Stimulated activated CD4-positive, alpha-beta T cell treated with anti-CD3 and anti-CD28 coated beads, Interleukin-12 subunit alpha, Interleukin-12 subunit beta, amount 100 ng/mL, for 4 hours (primary cell): ENCODE measurements at places on chromosomes 13 and 19.

DNA sequence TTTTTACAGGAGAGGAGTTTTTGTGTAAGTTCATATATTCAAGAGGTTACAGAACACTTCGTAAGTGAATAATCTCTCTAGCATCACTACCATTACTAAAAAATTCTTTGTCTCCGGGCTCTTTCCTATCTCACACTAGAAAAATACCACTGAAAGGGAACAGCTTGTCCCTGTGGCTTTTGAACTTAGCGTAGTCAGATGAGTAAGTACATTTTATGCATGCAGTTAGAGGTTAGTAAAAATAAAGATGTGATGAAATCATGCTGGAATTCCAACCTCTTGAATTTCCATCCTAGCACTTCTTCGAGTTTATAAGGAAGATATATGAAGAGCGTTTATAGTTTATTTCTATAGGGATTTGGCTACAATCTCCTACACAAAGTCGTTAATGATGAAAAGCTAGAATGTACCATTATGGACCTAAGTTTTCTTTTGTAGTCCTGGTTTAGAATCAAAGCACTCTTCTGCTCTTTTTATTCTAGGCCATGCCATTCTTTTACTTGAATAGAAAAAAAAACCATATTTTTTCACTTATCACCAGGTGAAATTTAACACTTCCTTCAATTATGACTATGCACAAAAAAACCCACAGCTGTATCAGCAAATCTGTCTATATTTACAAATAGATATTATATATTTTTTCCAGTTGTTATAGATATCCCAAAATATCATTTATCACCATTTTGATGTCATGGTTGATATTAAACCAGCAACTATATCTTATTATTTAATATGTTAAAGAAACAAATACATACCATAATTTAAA lies 139.9 kb upstream of the PCDH9 start:
- no peak for DNase-seq

DNA sequence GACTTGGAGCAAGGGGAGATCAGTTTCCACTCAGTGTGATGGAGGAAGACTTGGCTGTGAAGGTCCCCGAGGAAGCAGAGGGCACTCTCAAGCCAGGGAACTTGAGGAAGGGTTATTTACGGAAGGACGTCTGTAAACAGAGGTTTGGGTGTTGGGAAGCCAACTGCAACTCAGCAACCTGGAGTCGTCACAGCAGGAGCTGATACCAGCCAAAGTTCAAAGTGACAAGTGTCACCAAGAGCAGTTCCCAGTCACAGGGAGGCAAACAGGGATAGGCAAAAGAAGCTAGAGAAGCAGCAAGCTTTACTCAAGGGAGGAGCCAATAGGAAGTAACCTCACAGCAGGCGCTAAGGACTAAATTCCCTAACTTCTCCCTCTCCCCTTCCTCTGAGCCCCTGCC lies 205.5 kb downstream of the EFNB2 start:
- no peak for DNase-seq

GRCh38 chr13:84126671-84127171 lies 244.4 kb upstream of the SLITRK1 start:
- no peak for DNase-seq

DNA sequence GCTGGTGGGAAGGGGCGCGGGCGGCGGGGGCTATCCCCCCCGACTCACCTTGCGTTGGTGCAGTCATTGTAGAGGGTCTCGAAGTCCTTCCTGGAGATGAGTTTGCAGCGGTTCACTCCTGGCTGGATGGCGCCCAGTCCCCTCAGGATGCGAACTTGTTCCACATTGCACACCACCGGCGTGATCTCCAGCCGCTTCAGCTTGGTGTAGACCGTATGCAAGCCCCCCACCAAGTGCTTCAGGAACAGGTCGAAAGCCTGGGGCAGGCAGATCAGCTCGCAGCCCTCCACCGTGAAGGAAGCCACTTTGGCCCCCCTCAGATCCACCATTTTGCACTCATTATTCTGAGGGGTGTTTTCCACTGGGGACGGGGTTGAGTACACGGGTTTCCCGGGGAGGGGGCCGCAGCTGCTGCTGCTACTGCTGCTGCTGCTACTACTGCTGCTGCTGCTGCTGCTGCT lies 1.1 kb downstream of the DACH1 start:
- no peak for DNase-seq

DNA sequence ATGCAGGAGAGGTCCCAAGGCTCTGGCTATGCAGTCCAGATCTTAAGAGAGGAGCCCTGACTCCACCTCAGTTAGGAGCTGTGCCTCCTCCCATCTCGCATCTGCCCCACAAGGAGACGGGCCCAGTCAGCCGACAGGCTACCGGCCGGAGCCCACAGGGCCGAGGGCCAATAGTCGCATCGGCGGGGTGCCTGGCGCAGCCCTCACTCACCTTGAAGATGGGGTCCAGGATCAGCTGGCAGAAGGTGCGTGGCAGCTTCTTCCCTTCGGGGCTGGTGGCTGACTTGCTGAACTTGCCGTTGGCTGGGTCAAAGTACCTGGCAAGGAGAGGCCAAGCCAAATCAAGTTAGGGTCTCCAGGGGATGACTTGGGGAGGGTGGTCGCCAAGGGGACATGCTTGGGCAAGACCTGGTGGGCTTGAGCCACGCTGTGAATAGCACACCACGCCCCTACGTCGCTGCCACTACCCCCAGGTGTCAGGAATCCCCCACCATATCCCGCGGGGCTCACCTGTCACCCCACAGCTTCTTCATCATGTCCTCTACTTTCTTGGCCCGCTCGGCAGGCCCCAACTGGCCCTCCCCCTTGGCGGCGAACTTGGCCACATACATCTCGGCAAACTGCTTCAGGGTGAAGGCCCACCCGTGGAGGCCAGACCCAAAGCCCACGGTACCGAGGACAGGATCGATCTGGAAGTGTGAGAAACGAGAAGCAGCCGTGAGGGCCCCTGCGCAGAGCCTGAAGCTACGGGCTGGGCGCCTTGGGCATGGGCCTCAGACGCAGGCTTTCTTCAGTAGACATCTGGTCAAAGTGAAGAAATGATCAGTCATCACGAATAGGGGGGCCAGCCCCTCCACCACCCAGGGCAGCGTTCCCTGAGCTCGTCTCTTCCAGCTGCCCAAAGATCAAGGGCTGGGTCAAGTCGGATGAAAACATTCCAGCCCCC lies 3.3 kb downstream of the EEF2 start:
- no peak for DNase-seq

DNA sequence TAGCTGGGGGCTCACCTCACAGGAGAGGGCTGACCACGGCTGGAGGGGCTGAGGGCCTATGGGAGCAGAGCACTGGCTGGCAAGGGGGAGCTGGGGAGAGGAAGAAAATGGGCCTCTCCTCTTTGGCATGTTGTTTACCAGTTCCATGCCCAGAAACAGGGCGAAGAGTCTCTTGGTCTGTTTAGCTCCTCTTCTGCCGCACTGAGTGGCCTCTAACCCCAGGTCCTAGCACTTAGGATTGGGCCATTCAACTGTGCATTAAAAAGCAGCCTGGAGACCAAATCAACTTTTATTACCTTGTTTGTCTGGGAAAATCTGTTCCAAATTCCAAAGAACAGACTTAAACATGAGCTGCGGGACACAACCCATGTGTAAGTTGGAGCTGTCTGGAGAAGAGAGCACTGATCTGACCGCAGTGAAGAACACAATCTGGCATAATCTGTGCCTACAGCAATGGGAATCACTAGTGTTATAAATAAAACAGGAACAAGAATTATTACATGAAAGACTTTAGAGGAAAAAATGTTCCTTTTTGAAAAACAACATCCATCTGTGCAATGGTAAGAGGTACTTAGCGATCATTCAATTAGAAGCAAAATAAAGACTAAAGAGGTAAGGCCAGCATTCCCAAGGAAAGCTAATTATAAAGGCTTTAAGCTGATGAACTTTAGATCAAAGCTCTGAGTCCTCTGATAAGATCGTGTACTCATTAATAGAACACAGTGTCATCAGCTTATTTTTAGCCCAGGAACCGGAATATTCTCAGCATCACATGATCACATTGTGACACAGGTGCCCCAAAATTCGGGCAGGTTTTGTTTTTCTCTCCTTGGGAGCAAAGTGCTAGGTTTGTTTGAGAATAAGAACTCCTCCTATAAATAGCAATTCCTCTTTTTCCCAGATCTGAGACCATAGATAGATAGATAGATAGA lies 243.2 kb downstream of the COL4A1 start:
- no peak for DNase-seq

GRCh38 chr13:64248371-64249065 lies 2832.9 kb upstream of the PCDH20 start:
- no peak for DNase-seq

DNA sequence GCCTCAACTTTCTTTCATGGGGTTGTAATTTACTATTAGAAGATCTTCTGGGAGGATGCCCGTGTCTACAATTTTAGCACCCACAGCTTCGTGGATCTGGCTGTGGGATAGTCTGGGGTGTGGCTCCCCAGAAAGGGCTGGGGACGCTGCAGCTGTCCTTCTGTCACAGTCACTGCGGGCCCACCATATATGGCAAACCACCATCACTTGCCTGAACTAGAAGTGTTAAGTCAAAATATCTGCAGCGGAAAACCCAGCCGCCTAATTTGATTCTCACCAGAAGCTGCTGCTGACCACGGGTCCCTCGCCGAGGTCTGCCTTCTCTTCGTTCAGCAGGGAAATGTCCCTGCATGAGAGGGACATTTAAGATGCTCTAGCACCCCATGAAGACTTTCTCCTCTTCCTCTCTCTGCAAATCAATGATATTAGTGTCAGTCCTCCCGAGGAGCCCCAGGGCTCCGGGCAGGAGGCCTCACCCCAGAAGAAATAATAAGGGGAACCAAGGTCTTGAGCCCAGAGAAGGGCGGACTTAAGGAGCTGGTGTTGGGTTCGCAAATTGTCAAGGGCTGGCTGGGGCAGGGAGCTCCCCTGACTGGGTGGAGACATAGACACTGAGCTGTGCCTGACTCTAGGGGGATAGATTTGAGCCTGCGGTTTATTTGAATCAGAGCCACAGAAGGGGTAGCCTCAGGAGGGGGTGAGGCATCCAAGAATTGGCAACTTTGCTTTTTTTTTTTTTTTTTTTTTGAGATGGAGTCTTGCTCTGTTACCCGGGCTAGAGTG lies 3.0 kb upstream of the MATK start:
- DNase-seq, result no peak

DNA sequence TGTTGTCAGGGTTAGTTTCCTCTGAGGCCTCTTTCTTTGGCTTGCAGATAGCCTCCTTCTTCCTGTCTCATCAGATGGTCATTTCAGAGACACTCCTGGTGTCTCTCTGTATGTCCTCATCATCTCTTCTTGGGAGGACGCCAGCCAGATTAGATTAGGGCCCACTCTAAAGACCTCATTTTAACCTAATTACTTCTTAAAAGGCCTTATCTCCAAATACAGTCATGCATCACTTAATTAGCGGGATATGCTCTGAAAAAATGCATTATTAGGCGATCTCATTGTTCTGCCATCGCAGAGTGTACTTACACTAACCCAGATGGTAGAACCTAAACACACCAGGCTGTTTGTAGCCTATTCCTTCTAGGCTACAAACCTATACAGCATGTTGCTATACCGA lies 89.0 kb downstream of the CDK8 start:
- no peak for DNase-seq

GRCh38 chr19:42857544-42857867 lies 22.0 kb downstream of the PSG1 start:
- DNase-seq, result no peak

- DNase-seq, result no peak
Observed at GRCh38 chr19:1668486-1669270, 16.3 kb upstream of the TCF3 start.

GRCh38 chr13:40480012-40480914 lies 186.2 kb downstream of the FOXO1 start:
- DNase-seq, result no peak

DNA sequence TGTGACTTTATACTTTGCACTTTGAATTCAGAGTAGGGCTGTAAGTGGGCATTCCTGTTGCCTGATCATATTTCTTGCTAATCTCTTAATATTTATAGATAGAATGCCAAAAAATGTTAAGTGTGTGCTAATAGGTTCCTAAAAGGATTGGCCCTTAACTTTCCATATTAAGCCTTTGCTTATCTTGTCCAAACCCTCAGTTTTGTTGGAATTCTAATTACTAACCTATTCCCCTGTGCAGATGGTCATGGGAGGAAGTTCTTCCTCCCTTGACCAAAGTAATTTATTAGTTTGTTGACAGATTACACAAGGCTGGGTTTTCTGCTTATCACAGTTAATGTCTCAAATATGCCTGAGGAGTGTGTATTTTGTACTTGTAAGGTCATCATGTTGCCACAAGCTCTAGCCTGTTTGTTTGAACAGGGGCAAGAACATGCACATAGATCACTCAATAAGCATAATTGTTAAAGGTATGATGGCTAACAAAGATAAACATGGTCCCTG lies 541.1 kb upstream of the SPRY2 start:
- DNase-seq, result no peak

DNA sequence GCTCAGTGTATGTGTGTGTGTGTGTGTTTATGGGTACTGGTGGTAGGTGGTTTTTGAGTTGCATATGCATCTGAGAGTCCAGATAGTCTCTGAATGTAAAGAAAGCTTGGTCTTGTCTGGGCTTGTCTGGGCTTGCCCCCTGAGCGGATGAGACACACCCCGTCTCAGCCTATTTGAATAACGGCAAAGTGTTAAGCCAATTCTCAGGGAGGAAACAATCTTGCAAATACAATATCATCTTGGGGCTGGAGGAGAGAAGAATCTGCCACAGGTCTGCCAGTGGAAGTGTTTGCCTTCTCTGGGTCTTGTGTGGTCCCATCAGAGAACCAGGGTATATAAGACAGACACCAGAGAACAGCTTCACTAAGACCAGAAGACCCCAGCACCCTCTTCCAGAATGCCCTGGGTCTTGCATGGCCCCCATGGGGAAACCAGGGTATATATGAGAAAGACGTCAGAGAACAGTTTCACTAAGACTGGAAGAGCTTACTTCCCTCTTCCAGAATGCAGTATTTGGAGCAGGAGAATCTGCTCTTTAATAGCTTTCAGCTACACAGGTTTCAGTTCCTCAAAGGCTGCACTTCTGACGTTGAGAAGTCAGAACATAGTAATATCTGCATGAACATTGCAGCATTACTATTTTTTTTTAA lies 13.3 kb downstream of the CD70 start:
- DNase-seq, result no peak

DNA sequence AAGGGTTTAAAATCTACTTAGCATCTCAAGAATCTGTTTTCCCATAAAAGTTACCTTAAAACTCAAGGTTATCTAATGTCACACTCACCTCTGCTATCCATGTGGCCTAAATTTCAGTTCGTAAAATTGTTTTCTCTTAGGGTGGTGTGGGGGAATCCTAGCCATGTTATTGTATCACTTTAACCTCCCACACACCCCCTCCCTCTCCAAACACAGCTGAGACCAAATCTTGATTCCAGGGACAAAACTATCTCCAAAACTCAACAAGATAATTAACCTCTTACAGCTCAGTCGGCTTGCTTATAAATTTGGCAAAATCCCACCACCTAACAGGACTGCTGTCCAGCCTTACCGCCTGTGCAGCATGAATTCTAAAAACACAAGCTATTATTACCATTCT lies 3.8 kb downstream of the CARS2 start:
- DNase-seq, result no peak

DNA sequence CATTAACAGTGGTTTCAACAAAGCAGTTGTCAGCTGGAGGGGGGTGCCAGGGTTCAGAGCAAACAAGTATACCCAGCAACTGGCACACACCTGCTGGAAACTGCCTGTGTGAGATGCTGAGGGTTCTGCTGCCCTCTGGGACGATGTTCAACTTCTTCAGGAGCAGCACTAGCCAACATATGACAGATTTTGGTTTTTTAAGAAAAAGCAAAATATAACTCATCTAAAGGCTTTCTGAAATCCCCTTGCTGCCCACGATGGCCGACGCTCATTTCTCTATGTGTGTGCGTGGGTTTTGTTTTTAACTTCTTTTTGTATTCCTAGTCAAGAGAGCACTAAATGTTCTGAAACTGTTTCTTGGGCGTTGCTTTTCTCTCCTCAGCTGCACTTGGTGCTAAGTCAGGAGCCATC lies 79.9 kb downstream of the MRPL57 start:
- no peak for DNase-seq
